ENCODE measurements at places on chromosomes 4 and X. TPM values are rescaled to one million over a fixed set of nuclear protein-coding genes. Genes with fewer than 3 reads are reported as not detected.
A peak's percentile ranks its signal among the peaks of the same experiment; 100 is the strongest.

PDGFC gene
- 31.0 TPM for total RNA-seq

DMRTC1 gene
- not detected for total RNA-seq

ARR3 gene
- total RNA-seq, result not detected

EXOSC9 gene
- 9.6 TPM for total RNA-seq

PAGE4 gene
- total RNA-seq, result not detected

GPRASP1 gene
- total RNA-seq, result 32.2 TPM

ART3 gene
- not detected for total RNA-seq

DRP2 gene
- total RNA-seq, result not detected

FGD1 gene
- 3.6 TPM for total RNA-seq

SLC38A5 gene
- 29.4 TPM for total RNA-seq

DNA sequence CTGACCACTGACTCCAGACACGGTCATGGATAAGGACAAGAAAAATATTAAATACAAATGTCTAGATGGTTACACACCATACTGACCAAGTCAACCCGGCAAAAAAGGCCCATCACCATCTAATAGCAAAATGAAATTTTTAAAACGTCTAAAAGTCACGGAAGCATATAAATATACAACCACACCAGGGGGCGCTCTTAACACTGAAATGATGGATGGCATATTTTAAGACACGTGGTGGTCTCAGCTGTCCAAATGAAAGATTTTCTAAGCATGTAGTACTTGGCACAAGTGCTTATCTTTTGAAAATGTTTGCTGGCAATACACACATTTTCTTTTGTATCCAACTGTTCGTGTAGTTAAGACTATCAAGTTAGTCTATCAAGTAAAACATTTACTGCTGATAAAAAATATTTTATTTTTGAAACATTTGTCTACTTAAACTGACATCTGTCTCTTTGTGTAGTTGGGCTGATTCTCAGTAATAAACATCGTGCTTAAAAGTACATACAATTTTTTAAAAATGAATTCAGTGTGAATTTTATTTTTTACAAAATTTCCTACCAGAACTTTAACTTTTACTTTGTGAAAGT, 64.6 kb downstream of the COX7B2 start:
- peak; percentile 57 for DNase-seq
- no peaks in the 10 kb centered on the region for H3K36me3 ChIP-seq
- H3K27me3 ChIP-seq, result no peaks in the 10 kb centered on the region
- H3K4me1 ChIP-seq, result no peaks in the 10 kb centered on the region

GRCh38 chr4:142801966-142802365, 44.1 kb downstream of the INPP4B start:
- no peaks in the 10 kb centered on the region for H3K4me1 ChIP-seq
- H3K36me3 ChIP-seq, result no peaks in the 10 kb centered on the region
- no peak for DNase-seq
- no peaks in the 10 kb centered on the region for H3K27me3 ChIP-seq

DNA sequence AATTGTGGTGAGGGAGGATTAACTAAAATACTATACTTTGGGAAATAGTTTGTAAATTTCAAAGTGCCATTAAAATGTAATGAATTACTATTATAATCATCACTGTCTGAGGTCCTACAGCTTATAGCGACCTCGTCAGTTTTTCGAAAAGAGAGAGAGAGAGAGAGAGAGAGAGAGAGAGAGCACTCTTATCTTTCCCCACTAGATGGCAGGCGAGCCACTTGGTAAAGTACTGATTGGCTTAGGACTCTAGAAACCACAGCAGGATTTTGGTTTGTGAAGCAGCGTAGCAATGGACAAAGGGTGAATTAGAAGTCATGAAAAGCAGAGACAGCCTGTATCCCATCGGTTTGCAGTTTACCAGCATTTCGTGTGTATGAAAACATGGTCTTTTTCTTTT, 52.5 kb downstream of the LINC00632 start:
- no peak overlapping the region for H3K27ac ChIP-seq
- no peaks in the 10 kb centered on the region for H3K36me3 ChIP-seq
- no peaks in the 10 kb centered on the region for H3K27me3 ChIP-seq
- peak; percentile 26 for DNase-seq
- H3K4me1 ChIP-seq, result peaks cover 5% of the 10 kb centered on the region

DNA sequence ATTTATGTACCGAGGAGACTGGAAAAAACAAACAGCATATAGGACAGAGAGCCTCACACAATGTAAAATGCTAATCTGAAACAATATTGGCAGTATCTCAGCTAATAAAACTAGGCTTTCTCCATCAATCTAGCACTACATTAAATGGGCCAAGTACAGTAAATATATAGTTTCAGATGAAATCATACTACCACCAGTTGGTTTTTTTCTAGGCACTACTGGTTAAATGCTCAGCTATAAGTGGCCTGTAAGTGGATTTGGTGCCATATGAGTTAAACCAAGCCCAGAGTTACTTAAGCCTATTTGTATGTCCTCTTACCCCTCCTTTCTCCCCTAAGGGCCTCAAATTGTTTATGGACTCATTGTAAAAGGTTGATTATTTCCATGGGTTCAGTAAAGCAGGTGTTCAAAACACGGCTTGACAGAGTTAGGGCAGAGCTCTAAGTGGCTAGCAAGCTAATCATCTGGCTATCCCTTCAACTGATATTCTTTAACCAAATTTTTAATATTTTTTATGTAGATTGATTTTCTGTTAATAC, 57.5 kb downstream of the FAM13A start:
- H3K27ac ChIP-seq, result no peak overlapping the region
- no peak overlapping the region for H3K4me3 ChIP-seq
- no peak for DNase-seq

DNA sequence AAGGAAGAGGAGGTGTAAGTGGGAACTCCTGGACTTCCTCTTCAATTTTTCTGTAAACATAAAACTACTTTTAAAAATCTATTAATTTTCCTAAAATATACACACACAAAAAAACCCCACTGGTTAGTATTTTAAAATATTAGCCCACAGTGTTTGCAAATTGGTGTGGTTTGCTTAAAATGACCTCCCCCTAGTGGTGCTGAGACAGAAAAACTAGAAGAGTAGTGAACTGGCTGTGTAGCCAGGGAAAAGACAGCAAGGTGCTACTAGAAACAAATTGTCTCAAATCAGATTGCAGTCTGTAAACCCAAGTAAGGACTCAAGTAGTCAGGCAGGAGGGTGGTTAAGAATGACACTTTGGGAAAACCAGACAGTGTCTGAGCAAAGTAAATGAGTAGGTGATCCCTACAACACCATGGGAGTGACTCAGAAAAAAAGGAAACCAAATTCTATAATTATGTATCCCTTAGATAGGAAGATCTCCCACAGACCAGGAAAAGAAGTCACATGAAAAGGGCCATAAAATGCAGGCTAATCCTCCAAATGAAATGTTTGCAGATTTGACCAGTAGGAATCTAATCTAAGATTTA, 26.0 kb downstream of the AMTN start:
- no peaks in the 10 kb centered on the region for H3K36me3 ChIP-seq
- no peaks in the 10 kb centered on the region for H3K4me1 ChIP-seq
- DNase-seq, result no peak
- H3K27ac ChIP-seq, result no peak overlapping the region
- H3K27me3 ChIP-seq, result no peaks in the 10 kb centered on the region

- H3K27me3 ChIP-seq, result no peaks in the 10 kb centered on the region
- H3K36me3 ChIP-seq, result no peaks in the 10 kb centered on the region
- no peaks in the 10 kb centered on the region for H3K4me1 ChIP-seq
- DNase-seq, result no peak
Observed at GRCh38 chr4:53267026-53267425, 98.8 kb downstream of the SCFD2 start.

GRCh38 chr4:88792268-88792781, 94.7 kb upstream of the NAP1L5 start:
- H3K36me3 ChIP-seq, result no peaks in the 10 kb centered on the region
- no peaks in the 10 kb centered on the region for H3K27me3 ChIP-seq
- no peak overlapping the region for H3K4me3 ChIP-seq
- peak overlapping the region; percentile 42 for H3K27ac ChIP-seq

DNA sequence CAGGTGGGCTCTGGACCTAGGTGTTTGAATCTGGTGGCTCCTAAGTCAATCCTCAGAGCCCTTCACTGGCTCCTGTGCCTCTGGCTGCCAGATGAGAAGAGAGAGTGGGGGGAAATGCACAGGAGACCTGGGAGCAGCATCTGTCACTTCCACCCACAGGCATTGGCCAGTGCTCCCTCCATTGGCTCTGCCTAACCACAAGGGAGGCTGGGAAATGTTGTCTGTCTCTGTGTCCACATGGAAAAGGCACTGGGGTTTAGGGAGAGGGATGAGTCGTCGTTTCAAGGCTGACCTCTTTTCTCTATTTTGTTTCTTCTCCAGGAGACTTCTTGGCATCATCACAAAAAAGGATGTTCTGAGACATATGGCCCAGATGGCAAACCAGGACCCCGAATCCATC, 76.4 kb downstream of the CLCN4 start:
- no peak for DNase-seq
- no peak overlapping the region for H3K4me3 ChIP-seq

DNA sequence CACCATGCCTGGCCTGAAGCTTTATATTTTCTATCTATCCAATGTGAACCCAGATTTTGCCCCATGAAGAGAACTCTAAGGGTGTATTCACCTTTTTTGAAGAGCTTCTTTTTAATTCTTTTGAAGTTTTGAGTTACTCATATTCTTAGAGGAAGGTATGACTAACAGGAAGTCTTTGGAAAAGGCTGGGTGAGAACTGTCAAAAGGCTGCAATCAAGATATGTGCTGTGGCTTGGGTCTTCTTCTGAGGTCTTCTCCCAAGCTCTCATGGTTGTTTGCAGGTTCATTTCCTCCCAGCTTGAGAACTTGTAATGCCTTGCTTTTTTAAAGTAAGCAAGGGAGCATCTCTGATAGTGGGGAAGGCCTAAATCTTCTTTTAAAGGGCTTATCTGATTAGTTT, 3.1 kb upstream of the C4orf17 start:
- H3K4me1 ChIP-seq, result no peaks in the 10 kb centered on the region
- no peak for DNase-seq

DNA sequence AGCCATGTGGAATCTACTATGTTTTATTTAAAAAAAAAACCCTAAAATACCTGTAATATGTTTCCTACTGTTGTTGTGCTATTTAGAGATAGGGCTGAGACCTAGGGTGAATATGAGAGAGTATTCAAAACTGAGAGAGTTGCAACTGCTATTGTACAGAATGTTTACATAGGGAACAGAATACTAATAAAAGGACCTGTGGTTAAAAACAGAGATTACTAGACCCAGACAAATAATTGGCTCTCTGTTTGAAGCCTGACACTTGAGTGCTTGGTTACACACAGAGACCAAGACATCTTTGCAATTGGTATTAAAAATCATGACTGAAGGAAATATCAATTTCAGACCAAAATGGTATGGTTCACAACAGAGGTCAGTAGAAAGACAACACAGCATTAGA, 278.9 kb upstream of the GIMD1 start:
- H3K4me1 ChIP-seq, result no peaks in the 10 kb centered on the region
- no peaks in the 10 kb centered on the region for H3K27me3 ChIP-seq
- no peaks in the 10 kb centered on the region for H3K36me3 ChIP-seq
- no peak overlapping the region for H3K27ac ChIP-seq
- H3K4me3 ChIP-seq, result no peak overlapping the region
- DNase-seq, result no peak

DNA sequence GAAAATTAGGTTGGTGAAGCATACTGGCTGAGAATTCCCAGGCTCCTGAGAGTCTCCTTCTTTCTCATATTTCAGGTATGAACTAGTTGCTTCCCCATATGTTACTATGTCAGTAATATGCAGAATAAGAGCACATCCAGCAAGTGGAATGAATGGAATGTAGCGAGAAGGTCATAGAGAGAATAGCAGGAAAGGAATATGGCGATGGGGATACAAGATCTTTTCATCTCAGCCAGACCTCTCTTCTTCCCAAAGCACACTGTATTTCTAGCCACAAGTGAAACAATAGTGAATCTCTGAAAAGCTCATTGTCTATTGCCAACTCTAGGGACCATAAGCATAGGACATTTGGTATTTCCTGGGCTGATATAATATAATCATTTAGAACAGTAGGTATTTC, 54.6 kb upstream of the MMAA start:
- H3K27me3 ChIP-seq, result no peaks in the 10 kb centered on the region
- no peak overlapping the region for H3K4me3 ChIP-seq
- no peak for DNase-seq
- H3K27ac ChIP-seq, result no peak overlapping the region
- H3K4me1 ChIP-seq, result no peaks in the 10 kb centered on the region

- H3K4me3 ChIP-seq, result no peak overlapping the region
- no peaks in the 10 kb centered on the region for H3K27me3 ChIP-seq
- no peak overlapping the region for H3K27ac ChIP-seq
- H3K36me3 ChIP-seq, result no peaks in the 10 kb centered on the region
- no peak for DNase-seq
- H3K4me1 ChIP-seq, result no peaks in the 10 kb centered on the region
Observed at GRCh38 chr4:166655231-166655630, 579.1 kb downstream of the SPOCK3 start.

DNA sequence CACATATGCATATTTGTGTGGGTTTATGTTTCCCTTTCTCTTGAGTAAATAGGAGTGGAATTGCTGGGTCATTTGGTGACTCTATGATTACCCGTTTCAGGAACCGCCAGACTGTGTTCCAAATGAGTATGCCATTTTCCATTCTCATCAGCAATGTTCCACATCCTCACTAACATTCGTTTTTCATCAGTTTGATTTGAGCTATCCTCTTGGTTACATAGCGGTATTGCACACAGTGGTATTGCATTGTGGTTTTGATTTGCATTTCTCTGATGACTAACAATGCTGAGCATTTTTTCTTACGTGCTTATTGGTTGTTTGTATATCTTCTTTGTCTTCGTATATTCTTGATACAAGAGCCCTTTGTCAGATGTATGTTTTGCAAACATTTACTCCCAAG, 218.0 kb upstream of the AMOT start:
- H3K4me1 ChIP-seq, result no peaks in the 10 kb centered on the region
- no peak for DNase-seq
- H3K4me3 ChIP-seq, result no peak overlapping the region
- no peaks in the 10 kb centered on the region for H3K27me3 ChIP-seq
- H3K36me3 ChIP-seq, result no peaks in the 10 kb centered on the region

- no peak overlapping the region for H3K4me3 ChIP-seq
- no peak overlapping the region for H3K27ac ChIP-seq
- DNase-seq, result no peak
Observed at GRCh38 chr4:38931125-38931524, 63.5 kb downstream of the FAM114A1 start.
